ENCODE measurements at places on chromosomes 1 and 21.

- DNase-seq, result peak; percentile 27
Measured at GRCh38 chr1:197519741-197520334, 251.8 kb downstream of the CRB1 start.

DNA sequence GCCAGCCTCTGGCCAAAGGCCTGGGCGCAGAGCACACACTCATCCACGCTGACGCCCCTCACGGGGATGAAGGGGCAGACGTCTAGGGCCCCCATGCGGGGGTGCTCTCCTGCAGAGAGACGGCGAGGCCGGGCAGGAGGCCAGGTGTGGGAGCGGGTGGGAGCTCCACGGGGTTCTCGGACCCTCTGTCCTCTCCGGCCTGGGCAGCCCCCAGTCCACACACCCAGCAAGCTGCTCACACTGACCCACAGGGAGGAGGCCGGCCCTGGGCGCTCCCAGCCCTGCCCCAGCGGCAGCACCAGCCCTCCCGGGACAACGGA is 2.5 kb downstream of the FTCD start:
- DNase-seq, result no peak

DNA sequence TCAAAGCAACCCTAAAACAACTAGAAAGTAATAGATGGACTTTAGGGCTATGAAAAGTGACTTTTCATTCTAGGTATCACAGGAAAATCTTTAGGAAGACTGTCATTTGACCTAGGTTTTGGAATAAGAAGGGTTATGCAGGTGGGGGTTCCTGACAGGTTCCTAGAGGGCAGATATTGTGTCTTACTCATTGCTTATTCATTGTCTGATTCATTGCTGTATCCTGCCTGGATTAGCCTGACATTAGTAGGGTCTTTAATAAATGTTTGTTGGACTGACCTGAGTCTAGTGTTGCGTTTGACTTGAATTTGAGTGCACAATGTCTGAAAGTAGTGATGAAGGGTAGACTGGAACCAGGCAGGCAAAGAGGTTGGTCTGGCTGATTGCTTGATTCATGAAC is 6.0 kb downstream of the FNBP1L start:
- DNase-seq, result no peak

GRCh38 chr1:43688594-43689000 is 18.7 kb upstream of the ST3GAL3 start:
- DNase-seq, result no peak

DNA sequence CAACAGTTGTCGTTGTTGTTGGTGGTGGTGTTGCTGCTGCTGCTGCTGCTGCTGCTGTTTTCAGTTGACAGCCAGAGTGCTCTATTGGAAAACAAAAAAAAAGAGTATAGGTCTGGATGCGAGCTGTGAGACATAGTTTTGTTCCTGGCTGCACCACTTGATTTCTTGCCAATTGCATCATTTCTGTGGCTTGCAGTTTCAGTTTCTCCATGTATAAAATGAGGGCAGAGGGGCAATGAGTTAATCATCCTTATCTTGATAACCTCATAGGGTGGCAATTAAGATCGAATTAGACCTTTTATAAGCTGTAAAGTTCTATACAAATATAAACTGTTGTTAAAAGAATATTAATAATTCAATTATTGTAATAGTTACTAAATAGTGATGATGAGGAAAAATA is 156.7 kb downstream of the DMRTA2 start:
- DNase-seq, result no peak

DNA sequence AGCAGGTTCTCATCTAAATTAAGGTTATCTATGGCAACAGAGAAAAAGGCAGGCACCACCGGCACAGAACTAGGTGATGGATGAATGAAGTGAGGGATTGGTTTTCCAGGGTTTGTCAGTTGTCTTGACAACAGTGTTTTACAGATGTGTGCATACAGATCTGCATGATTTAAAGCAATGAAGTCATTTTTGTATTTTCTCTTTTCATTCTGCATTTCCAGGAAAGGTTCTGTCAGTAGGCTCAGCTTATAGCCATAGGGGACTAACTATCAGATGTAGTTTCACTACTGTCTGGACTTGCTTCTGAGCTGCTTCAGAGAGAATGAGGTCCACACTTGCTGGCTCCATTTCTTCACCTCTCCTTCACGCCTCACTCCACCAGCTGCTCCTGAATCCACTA is 98.2 kb upstream of the LMO4 start:
- no peak for DNase-seq

GRCh38 chr1:3910049-3910731 is 10.1 kb upstream of the C1orf174 start:
- DNase-seq, result peak; percentile 50

DNA sequence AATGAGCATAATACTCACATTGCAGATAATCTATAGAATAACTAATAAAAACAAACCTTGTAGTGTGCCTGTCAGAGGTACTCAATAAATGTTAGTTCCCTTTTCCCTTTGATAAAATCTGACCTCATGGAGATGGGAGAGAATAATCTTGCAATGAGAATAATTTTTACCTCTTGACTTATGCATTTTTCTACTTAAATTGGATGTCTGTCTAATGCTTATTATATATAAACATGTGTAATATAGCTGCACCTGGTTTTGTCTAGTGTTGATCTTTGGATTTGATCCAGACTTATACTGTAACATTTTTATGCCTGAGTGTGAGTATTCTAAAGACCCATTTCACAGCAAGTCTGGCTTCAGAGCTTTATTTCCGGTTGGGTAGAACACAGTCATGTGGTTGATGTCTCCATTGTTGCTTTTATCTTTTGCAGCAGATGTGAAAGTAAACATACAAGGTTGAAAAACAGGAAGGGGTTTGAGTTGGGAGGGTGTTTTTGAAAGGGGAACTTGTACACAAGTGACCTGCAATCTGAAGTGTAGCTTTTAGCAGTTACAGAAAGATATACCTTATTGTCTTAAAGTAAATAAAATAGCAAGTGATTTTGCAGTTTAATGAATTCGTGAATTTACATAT is 12.4 kb downstream of the EPB41 start:
- DNase-seq, result peak; percentile 87

DNA sequence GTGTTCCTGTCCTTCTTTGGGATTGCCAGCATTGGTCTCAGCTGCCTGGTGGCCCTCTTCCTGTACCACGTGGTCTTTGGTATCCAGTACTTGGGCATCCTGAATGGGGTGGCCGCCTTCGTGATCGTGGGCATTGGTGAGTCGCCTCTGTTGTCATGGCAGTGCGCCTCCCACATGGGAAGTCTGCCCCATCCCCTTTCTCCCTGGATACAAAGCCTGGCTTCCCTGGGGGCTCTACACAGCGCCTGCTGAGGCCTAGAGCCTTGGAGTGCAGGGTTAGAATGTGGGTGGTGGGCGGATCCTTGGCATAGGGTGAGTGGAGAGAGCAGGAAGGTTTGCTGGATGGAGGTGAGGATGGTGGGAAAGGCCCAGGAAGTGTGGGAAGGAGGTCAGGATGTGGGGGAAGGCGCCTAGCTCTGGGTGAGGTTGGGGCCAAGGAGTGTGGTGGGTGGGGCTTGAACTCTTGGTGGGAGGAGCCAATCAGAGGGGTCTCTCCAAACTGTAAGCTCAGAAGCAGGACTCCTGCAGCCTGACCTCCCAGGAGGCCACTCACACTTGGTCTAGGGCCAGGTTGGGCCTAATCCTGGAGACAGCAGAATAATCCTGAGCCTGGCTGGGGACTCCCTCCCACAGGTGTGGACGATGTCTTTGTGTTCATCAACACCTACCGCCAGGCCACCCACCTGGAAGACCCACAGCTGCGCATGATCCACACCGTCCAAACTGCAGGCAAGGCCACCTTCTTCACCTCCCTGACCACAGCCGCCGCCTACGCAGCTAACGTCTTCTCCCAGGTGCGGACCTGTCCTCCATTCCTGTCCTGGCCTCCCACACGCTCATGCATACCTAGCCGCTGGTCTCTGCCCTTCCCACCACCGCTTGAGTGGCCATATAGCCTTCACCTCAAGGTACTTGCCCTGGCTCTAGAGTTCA is 36.7 kb downstream of the DISP3 start:
- no peak for DNase-seq

DNA sequence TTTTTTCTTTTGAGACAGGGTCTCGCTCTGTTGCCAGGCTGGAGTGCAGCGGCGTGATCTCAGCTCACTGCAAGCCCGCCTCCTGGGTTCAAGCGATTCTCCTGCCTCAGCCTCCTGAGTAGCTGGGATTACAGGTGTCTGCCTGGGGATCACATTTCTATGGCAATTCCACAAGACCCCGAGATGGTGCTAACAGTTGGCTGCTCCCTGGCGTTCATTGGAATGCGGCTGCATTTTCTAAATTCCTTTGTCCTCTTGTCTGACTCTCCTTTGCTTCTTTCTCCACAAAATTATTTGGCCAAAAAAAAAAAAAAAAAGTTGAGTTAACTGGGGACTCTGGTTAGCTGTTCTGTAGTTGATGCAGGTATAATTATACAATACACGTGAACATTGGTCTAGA is 176.4 kb downstream of the ETS2 start:
- no peak for DNase-seq

DNA sequence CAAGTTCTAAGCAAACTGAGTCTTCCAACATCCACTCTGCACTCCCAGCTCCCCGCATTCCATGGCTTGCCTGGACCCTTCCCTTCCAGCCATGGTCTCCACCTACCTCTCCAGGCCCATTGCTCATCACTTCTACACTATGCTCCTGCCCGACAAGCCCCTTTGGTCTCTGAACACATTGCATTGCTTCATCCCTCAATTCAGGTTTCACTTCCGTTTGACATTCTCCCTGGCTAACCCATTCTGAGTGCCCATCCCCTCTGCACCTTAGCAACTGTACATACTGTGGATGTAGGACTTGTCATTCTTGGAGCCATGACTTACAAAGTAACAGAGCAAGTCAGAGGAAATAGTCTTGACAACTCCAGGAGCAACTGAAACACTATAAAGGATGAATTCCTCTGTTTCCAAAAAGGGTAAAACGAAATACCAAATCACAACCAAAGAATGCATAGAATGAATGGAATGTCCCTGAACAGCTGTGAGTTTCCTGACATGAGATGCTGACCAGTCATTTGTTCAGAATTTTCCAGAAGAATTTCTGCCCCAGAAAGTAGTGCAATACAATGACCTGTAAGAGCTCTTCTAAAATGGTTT is 66.7 kb downstream of the KCNJ6 start:
- no peak for DNase-seq

DNA sequence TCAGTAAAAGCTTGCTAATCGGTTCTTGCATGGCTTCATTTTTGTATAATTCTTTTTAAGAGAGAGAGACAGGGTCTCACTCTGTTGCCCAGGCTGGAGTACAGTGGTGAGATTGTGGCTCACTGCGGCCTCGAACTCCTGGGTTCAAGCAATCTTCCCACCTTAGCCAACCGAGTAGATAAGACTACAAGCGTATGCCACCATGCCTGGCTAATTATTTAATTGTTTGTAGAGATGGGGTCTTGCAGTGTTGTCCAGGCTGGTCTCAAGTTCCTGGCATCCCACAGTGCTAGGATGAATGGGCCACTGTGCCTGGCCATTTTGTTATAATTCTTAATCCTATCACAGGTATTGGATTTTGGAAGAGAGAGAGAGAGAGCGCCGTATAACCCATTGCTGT is 23.4 kb downstream of the RCAN3 start:
- DNase-seq, result no peak

DNA sequence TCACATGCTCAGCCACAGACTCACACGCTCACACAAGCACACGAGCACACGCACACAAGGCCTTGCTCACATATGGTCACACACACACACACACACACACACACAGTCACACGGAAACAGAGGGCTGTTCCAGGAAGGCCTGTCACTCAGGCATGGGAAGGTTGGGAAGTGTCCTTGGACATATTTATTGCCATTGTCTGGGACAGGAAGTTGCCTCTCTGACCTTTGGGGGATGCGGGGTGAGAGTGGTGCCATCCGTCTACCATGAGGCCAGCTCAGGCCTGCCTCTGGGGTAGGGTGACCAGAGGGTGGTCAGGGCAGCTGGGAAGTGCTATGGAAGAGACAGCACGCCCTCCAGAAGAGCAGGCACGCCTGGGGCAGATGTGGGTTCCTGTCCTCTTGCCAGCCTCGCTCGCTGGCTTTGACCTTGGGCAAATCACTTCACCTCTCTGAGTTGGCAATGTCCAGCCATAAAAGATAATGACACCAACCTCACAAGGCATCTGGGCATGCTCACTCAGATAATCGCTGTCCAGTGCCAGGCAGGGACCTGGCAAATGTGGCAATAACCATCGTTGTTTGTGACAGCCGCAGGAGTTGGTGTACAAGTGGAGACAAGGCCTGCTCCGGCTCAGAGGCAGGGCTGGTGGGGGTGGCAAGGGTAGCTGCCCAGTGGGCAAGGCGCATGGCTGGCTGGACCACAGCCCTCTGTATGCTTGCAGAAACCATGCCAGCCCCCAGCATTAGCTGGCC is 8.0 kb upstream of the GUCA2A start:
- no peak for DNase-seq

Measured in B cell (primary cell).